Activated naive CD4-positive, alpha-beta T cell (primary cell): ENCODE measurements at places on chromosomes 1 and 21.

DNA sequence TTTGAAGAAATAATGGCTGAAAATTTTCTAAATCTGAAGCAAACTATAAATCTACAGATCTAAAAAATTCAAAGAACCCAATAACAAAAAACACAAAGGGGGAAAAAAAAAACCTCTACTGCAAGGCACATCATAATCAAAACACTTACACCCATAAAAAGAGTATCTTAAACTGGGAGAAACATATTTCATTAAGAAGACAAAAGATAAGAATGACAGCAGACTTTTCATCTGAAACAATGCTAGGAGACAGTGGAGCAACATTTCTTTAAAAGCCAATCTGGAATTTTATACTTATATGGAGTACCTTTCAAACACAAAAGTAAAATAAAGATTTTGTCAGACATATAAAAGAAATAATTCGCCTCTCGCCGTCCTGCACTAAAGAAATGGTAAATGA, 49.1 kb downstream of the COP1 start:
- DNase-seq: no peak

GRCh38 chr1:6959491-6959890, 174.2 kb downstream of the CAMTA1 start:
- DNase-seq: no peak

DNA sequence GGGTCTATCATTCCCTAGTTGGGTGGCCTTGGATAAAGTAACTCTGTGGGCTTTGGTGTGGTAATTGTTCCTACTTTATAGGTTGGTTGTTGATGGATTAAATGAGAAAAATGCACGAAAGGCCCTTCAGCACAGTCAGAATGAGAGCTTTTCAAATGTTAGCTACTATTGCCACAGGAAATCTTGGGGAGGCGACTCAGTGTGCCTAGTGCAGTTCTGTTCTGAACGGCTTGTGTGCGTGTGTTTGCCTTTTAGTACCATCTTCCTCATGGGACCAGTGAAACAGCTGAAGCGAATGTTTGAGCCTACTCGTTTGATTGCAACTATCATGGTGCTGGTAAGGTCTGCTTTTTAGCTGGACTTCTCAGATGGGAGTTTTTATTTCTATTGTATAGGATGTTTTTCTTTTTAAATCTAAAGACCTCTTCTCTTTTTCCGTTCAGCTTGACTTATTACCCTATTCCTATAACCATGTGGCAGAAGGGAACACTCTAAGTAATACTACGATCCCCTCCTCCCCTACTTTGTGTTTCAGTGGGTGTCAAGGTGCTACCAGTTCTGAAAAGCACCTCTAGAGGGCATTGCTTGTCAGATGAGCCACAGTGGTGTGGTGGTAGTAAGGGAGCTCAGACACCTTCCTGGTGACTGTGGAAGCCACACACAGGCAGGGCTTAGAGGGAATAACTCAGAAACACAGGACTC, 9.2 kb downstream of the SFT2D2 start:
- no peak for DNase-seq

DNA sequence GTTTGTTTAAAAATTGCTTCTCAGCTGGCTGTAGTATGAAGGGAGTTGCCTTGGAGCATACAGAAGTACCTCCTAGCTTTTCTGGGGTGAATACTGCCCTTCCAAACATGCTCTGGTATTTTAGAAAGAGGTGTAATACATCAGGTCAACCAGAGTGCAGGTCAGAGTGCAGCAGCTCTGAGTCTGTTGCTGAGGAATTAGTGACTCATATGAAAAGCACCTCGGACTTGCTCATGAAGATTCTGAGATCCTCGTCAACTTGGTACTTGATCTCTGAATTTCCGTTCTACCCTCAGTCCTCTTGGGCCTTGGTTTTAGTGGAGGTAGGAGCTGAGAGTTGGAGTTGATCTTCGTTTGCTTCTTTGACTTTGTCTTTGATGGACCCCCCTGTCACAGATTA, 67.3 kb downstream of the NOS1AP start:
- no peak for DNase-seq

- DNase-seq: no peak
Observed at GRCh38 chr1:186175588-186175987, 199.5 kb downstream of the TPR start.

- no peak for DNase-seq
Observed at GRCh38 chr1:226128487-226129075, 58.0 kb downstream of the ACBD3 start.

- DNase-seq: no peak
Observed at GRCh38 chr1:20259646-20260045, 31.0 kb upstream of the VWA5B1 start.

DNA sequence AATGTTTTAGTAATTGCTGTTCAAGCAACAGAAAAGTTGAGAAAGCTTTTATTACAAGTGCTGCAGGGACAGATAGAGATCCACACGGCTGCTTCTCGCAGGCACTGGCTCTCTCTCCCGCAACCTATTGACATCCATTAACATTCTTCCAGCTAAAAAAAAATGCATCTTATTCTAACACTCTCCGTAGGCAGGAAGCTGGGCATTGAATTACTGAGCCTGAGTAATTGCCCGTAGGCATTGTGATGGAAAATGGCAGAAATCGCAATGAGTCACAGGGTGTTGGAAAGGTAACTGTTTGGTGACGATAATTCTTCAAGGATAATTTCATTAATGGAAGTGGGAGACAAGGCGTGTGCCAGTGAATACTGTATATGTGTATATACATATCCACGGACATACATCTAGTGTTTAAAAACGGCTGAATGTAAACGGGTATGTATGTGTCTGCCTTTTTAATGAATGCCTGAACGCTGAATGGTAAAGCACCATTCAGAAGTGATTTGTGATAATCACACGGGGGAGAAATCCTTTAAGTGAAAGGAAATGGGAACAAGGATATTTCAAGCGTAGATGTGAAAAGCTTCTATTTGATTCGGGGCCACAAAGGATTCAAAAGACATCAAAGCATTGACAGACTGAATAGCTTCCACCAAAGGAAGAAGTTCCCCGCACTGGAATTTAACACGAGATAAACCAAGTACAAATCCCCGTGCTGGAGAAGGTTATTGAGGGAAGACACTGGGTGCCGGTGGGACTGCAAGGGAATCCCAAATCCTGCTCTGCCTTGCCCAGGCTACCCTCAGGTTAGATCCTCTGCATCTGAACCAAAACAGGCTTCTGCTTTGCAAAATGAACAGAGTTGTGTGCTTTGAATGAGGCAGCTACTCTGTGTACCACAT, 567.2 kb downstream of the NPHP4 start:
- no peak for DNase-seq

DNA sequence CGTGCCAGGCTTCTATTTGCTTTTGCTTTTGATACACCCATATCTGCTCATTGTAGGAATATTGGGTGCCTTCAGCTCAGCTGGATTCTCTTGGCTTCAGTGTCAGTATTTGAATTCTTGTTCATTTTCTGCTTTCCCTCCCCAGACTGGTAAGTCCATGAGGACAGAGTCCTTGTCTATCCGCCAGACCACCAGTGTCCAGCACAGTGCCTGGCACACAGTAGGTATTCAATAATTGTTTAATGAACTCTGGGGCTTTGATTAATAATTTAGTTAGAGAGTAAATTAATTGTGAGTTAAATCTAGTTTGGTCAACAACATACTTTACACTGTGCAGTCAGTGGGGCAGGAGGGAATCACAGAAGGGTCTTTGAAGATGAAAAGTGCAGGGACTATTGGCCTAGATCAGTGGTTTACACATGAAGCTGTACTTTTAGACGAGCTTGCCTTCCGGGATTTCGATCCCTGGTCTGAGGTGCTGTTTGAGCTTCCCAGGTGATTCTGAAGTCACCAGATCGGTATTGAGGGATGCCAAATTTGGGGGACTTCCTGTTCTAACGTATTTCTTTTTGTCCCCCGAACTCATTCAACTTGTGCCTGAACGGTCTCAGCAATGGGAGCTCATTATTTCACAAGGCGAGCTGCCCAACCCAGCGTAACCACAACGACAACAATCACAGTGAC, 119.1 kb upstream of the JUN start:
- DNase-seq: no peak

DNA sequence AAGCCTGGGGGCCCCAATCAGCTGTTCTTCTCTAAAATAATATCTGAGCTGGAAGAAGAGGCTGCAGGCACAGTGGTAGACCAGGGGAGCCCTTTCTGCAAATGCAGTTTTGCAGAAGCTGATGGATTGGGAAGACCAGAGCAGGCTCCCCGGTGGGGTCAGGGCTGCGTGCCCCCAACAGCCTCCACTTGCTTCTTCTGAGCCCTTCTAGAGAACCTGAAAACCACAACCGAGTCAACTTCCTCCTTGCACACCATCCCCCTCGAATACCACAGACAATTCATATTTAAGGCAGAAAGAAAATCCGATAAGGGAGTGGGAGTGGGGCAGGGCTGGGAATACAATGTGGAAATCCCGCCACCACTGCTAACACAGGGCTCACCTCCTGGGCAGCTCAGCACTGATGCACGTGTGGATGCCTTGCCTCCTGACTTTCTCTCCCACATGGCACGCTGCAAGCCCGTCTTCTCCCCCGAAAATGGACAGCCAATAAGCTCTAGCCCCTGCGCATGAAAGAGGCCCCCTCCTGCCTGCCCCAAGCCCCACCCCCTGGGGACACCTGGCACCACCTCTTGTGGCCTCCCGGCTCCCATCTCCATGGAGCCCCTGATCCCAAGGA, 25.4 kb upstream of the ALDH4A1 start:
- DNase-seq: no peak

DNA sequence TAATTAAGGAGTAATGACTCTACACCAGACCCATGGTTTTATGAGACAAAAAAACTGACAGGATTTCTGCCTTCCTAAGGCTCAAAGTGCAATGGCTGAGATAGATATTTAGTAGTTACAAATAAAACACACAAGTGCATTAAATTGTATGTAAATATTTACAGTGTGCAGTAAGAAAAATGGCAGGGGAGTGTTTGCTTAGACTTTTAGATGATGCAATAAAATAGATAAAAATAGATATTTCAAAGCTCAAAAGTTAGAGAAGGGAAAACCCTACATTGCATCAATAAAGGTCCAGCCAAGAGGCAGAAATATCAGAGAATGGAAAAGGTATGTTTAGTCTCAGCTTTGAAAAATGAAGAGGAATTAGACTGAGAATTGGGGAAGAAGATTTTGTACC, 226.3 kb upstream of the FGGY start:
- no peak for DNase-seq

GRCh38 chr21:22223385-22223784, 1225.2 kb downstream of the NCAM2 start:
- no peak for DNase-seq

GRCh38 chr1:153849487-153850185, 73.1 kb downstream of the GATAD2B start:
- DNase-seq: no peak

DNA sequence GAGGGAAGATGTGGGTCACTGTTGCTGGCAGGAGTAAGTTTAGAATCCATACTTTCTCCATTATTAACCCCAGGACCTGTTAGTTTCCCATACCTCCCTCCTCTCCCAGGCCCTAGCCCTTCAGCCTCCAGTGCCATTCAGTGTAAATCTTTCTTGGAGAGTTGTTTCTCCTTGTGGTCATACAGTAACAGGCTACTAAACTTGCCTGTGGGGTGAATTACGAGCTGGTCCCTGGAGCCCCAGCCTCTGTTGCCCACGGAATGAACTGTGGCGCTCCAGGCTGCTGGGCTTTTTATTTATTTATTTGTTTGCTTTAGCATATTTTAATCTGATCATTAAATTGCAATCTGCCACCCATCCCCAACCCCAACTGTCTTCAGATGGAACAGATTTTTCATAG, 305.2 kb downstream of the PBX1 start:
- DNase-seq: no peak

DNA sequence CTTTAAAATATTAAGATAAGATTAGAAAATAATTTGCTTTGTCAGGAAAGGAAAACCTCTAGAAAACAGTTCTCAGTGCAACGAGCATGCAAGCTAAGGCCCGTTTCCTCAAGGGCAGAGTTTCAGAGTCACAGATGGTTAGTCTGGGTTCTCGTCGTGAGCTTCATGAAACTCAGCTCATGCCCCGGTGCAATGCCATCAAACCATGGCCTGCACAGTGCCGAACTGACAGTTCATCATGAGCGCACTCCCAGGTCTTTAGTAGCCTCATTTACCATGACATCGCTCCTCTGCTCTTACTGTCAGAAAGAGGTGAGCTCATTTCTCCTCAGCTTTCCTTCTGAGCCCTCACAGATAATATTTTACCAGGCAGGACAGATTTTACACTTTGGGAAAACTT, 319.2 kb downstream of the NTNG1 start:
- no peak for DNase-seq

GRCh38 chr21:42031241-42031640, 21.1 kb upstream of the ZBTB21 start:
- DNase-seq: no peak

GRCh38 chr1:93317207-93317606, 28.5 kb upstream of the DR1 start:
- DNase-seq: no peak

- DNase-seq: no peak
Observed at GRCh38 chr1:155000411-155000725, 2.2 kb upstream of the ZBTB7B start.

DNA sequence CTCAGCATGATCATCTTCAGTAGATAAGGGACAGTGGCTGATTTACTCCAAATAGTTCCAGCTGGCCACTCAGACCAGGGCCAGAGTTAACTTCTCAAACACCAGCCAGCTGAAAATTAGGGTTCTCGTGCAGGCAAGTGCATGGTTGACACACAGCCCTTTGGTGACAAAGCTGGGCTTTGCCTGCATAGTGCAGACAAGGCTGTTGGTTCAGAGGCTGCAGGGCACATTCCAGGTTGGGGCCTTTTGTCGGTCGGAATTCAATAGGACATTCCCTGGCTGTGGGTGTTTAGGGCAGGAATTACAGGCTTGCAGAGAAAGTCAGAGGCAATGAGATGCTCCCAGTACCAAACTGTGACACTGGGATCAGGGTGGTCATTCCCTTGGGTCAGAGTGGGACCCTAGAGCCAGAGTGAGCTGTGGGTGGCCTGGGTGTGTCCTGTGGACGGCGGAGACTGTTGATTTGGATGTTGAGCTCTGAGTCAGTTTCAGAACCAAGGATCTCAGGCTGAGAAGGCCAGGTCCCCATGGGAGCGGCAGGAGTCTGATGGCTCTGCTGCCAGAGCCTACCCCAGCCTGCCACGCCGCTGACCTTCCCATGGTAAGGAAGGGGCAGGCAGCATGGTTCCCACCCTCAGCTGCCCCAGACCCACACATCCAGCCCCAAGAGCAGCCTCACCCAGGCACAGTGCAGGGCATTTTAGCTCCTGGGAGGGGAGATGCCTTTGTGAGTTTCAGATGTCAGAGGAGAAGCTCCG, 56.2 kb downstream of the STUM start:
- no peak for DNase-seq

GRCh38 chr1:33234588-33234990, 21.7 kb upstream of the ZNF362 start:
- no peak for DNase-seq
